Pancreas (tissue), 10 donors: ENCODE measurements at places on chromosomes 7 and 10.

DNA sequence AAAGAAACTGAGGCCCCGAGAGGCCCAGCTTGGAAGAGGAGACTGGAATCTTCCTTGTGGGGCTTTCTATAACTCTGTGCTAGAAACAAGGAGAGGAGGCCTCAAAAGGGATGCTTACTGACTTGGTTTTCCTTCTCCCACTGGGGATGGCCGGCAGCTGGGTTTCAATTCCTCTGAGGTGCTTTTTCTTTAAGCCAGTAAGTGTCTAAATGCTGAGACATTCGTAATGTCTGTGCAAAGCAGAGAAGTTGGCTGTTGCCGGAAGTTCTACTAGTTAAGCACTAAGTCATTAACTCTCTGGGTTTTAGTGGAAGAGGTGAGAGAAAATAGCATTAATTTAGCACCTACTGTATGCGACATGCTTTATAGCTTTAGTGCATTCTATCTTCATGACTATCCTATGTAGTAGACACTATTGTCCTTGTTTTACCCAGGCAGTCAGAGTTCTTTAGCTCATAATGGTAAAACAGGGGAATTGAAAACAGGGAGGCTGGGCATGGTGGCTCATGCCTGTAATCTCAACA lies 135.2 kb downstream of the RGS10 start:
- H3K36me3 ChIP-seq, result no peaks in the 10 kb centered on the region
- H3K4me3 ChIP-seq, result no peak overlapping the region
- no peaks in the 10 kb centered on the region for H3K4me1 ChIP-seq
- no peaks in the 10 kb centered on the region for H3K27me3 ChIP-seq
- DNase-seq, result no peak
- H3K27ac ChIP-seq, result no peak overlapping the region

GRCh38 chr10:98833542-98833941 lies 386.8 kb upstream of the HPS1 start:
- H3K27me3 ChIP-seq, result no peaks in the 10 kb centered on the region
- H3K27ac ChIP-seq, result no peak overlapping the region
- no peak overlapping the region for H3K4me3 ChIP-seq

GRCh38 chr7:100914208-100914878 lies 18.7 kb upstream of the ACHE start:
- peak overlapping the region; percentile 41 for H3K27ac ChIP-seq
- no peaks in the 10 kb centered on the region for H3K27me3 ChIP-seq
- peak; percentile 72 for DNase-seq
- H3K4me3 ChIP-seq, result no peak overlapping the region

DNA sequence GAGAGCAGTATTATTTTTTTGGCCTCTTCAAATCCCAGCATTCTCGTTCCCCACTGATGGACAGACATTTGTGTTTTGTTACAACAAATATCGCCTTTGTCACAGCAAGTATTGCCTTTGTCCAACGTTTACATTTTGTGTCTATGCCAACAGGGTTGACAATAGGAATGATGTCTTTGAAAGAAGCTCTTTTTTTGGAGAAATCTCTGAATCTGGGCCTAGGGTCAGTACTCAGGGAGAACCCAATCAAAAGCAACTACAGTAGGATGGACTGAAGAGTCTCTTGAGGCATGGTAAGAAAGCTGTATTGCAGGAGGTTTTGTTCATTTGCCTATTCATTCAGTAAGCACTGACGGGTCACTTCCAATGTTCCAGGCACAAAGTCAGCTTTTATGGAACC lies 57.7 kb upstream of the KLF14 start:
- H3K36me3 ChIP-seq, result no peaks in the 10 kb centered on the region
- no peak overlapping the region for H3K4me3 ChIP-seq
- H3K27ac ChIP-seq, result no peak overlapping the region
- DNase-seq, result no peak
- H3K27me3 ChIP-seq, result no peaks in the 10 kb centered on the region

DNA sequence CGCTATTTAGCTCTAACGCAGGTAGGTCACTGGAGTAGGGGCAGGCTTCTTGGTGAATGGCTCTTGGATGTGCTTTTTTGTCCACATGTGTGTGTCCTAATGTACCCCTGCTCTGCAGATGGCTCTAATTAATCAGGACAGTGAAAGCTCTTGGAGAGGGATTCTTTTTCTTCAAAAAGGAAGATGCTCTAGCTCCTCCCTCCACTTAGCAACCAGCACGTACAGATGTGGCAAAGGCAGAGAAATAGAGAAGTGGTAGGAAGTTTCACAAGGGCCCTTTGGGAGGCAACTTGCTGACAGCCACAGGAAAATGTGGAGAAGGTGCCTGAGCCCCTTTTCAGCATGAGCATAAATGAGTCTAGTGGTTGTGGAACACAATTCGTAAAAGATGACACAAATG lies 221.7 kb downstream of the PLXNA4 start:
- no peak overlapping the region for H3K27ac ChIP-seq
- no peaks in the 10 kb centered on the region for H3K4me1 ChIP-seq
- no peaks in the 10 kb centered on the region for H3K36me3 ChIP-seq
- no peak for DNase-seq
- H3K4me3 ChIP-seq, result no peak overlapping the region

GRCh38 chr10:25177754-25178135 lies 2.9 kb downstream of the GPR158 start:
- H3K36me3 ChIP-seq, result no peaks in the 10 kb centered on the region
- no peak overlapping the region for H3K27ac ChIP-seq
- no peak overlapping the region for H3K4me3 ChIP-seq
- peaks cover 12% of the 10 kb centered on the region for H3K4me1 ChIP-seq

DNA sequence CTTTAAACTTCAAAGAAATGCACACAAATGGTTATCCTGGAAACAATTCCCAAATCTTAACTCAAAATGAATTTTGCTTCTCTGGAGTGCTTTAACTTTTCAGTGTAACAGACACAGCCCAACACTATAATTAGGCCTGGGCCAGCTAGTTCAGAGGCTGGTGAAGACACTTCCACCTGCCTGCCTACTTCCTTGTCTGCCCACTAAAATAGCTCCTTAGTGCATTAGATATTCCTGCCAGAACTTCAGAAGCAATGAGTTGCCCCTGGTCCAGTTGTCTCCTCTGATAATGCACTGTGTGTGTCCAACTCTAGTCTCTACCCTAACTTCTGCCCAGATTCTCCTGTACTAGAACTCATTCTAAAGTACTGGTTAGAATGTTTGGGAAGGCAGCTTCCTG lies 150.9 kb upstream of the PRSS58 start:
- no peaks in the 10 kb centered on the region for H3K4me1 ChIP-seq
- H3K27me3 ChIP-seq, result no peaks in the 10 kb centered on the region
- H3K36me3 ChIP-seq, result no peaks in the 10 kb centered on the region
- no peak for DNase-seq
- no peak overlapping the region for H3K27ac ChIP-seq
- no peak overlapping the region for H3K4me3 ChIP-seq

- H3K4me1 ChIP-seq, result peaks cover 5% of the 10 kb centered on the region
- no peak overlapping the region for H3K4me3 ChIP-seq
- no peaks in the 10 kb centered on the region for H3K27me3 ChIP-seq
- H3K27ac ChIP-seq, result no peak overlapping the region
- no peak for DNase-seq
Measured at GRCh38 chr7:29158795-29159423, 12.6 kb upstream of the CPVL start.

DNA sequence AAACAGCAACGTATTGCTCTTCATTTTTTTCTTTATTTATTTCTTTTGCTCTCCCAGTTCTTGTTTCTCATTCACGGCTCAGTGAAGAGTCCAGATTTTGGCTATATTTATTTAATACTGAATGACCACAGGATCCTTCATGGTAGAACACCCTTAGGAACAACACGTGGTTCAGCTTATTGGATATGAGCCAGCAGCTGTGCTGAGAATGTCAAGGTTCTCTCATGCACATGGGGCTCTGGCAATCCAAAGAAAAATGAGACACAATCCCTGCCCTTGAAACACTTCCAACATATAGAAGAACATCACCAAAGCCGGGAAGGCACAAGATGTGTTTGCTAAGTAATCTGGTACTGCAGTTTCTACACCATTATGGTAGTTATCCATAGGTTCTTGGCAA lies 852.9 kb downstream of the SORCS1 start:
- DNase-seq, result no peak
- H3K36me3 ChIP-seq, result no peaks in the 10 kb centered on the region
- no peak overlapping the region for H3K4me3 ChIP-seq
- H3K4me1 ChIP-seq, result no peaks in the 10 kb centered on the region

DNA sequence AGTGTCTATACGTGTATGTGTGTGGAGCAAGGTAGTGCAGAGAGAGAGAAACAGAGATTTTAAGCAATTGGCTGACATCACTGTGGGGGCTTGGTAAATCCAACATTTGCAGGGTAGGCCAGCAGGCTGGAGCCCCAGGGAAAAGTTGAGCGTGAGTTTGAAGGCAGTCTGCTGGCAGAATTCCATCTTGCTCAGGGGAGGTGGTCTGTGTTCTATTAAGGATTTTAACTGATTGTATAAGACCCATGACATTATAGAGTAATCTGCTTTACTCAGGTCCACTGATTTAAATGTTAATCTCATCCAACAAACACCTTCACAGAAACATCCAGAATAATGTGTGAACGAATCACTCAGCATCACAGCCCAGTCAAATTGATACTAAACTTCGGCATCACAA lies 912.9 kb downstream of the GRM8 start:
- H3K4me1 ChIP-seq, result no peaks in the 10 kb centered on the region
- DNase-seq, result no peak
- H3K4me3 ChIP-seq, result no peak overlapping the region

DNA sequence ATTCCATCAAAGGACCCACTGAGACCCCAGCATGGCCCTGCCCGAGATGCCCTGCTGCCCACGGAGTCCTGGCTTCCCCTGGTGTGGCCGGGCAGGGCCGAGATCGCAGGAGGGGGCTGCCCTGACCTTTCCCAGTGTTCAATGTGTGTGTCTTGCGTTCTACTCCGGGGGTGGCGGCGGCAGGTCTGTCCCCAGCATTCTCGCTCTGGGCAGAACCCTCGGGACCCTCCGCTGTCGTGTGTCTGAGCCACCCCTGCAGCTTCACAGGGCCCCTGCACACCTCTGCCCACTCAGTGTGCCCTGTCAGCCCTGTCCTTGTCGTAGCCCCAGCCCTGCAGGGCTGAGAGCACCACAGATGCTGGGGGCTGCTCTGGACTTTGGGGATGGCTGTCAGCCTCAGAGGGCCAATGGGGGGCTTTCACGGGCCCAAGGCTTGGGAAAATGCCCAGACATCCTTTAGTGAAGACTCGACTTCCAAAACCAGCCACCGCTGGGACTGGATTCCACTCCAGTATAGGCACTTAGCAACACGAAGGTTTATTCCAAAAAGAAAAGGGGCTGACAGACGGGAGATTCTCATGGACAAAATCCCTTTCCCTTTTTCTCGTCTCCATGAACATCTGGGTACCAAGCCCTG lies 30.0 kb upstream of the KNDC1 start:
- no peaks in the 10 kb centered on the region for H3K4me1 ChIP-seq
- no peak overlapping the region for H3K27ac ChIP-seq
- DNase-seq, result peak; percentile 41

DNA sequence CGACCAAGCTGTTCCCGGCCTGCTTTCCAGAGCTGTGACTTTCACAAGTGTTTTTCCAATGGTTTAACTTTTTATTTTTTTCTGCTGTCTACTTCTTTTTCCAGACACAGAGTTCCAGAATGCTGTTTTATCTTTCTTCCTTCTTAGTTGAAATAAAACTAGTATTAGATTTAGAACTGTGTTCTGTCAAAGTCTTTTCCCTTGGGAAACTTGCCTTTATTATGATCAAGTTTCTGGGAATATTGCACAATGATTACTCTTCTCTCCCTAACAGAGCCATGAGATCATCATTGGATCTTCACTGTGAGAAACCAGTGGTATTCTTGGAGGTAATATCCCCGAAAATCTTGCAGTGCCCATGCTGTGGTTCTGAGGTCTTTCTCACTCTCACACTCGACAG lies 104.9 kb upstream of the KCND2 start:
- H3K36me3 ChIP-seq, result no peaks in the 10 kb centered on the region
- peak overlapping the region; percentile 39 for H3K27ac ChIP-seq
- DNase-seq, result no peak
- no peaks in the 10 kb centered on the region for H3K27me3 ChIP-seq
- H3K4me1 ChIP-seq, result no peaks in the 10 kb centered on the region

GRCh38 chr10:130425881-130426435 lies 289.8 kb downstream of the GLRX3 start:
- H3K36me3 ChIP-seq, result no peaks in the 10 kb centered on the region
- H3K27ac ChIP-seq, result no peak overlapping the region
- no peak for DNase-seq
- no peaks in the 10 kb centered on the region for H3K4me1 ChIP-seq
- H3K27me3 ChIP-seq, result no peaks in the 10 kb centered on the region

DNA sequence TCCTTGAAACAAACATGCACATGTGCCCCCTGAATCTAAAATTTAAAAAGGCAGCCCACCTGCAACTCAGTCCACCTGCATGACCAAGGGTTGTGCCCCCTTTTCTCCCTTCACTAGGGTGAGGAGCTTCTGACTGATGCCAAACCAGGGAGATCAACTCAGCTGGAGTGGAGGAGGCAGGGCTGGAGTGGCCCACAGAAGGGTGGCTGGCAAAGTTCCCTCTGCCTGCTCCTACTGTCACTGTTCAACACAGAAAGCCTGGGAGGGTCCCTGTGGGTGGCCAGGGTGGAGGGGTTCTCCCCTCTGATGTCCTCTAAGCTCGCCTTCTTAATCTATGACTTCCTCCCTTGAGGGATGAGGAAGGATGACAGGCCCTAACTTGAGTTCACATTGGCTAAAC lies 55.7 kb upstream of the ANTXRL start:
- no peak overlapping the region for H3K4me3 ChIP-seq
- H3K36me3 ChIP-seq, result no peaks in the 10 kb centered on the region
- no peak for DNase-seq
- H3K27me3 ChIP-seq, result no peaks in the 10 kb centered on the region
